Thyroid gland (tissue), 4 donors: ENCODE measurements at places on chromosomes 5 and 9.

DNA sequence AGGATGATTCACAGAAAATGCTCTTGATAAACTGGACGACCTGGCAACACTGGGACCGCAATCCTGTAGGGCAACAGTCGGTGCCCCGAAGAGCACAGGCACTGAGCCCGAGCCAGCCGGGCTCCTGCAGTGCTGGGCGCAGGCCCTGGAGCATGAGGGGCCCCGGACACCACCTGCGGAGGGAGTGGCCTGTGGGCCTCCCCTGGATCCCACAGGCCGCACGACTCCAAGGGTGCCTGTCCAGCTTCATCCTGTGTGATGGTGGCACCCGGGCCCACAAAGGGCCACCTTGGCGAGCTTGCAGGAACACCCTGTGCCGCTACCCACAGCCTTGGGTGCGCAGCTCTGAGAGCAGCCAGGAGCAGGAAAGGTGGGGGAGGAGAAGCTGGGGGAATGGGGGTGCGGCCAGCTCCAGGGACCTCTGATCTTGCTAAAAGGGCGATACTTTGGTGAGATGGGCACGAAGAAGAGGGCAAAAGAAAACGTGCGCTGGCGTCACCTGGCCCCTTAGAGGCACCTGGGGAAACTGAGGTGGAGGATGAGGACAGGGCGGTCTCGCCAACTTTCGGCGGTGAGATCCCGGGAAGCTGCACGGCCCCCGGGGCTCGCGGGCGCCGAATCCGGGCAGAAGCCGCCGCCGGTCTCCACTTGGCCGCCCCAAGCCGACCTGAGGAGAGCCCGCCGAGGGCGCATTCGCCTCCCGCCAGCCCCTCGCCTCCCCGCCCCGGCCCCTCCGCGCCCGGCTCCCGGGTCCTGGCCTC is 722 bp downstream of the TBC1D9B start:
- DNase-seq = peak; percentile 53

DNA sequence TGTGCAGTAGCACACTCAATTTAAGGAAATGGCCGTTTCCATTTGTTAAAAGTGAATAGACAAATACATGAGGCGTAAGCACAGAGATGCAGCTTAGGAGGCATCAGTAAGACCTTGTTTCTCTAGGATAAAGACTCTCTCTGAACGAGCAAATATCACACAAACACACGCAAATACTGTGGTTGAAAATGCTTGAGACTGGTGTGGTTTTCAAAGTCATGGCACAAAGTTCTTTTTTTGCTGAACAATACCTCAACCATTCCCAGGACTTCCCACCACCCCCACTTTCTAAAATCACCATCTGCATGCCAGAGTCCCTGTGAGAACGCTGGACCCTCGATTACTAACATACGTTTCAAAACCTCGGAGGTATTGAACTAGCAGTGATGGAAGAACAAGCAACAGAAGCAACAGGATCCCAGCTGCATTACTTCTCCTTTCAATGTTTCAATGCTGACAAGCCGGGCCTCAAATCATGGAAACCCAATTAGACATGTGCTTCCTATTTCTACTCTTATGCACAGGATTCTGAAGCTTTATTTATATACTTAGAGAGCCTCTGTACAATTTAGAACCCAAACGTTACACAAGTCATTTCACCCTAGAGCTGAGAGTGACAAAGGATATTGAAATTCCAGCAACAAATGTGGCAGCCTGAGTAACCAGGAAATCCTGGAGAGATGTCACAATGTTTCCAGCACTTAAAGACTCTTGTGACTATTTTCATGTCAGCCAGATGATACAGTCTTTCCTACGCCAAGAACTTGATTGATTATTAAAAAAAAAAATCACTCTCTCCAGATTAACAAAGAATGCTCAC is 63.9 kb downstream of the CDC14B start:
- DNase-seq = no peak

- DNase-seq = no peak
Measured at GRCh38 chr9:93890436-93890935, 64.7 kb downstream of the BARX1 start.

DNA sequence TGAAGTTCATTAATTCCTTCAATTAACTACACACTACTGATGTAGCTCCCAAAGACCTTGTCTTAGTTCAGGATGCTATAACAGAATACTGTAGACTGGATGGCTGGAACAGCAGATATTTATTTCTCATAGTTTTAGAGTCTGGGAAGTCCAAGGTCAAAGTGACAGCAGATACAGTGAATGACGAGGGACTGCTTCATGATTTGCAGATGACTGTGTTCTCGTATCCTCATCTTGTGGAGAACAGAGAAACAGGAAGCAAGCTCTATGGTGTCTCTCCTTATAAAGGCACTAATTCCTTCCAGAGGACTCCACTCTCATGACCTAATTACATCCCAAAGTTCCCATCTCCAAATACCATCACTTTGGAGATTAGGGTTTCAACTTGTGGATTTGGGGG is 65.6 kb upstream of the MAP1B start:
- DNase-seq = no peak

DNA sequence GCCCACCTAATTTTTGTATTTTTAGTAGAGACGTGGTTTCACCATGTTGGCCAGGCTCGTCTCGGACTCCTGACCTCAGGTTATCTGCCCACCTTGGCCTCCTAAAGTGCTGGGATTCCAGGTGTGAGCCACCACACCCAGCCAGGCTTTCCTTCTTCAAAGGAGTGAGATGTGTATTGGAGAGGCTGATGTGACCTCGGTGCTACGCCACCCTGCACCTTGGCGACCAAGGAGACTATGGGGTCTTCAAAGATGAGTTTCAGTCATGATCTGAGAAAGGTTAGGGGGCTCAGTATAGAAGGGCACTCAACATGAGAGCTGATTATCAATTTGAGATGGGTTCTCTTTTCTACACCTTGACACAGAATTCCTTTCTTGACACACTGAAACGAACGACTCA is 284.2 kb upstream of the WWC1 start:
- no peak for DNase-seq

- DNase-seq = no peak
Measured at GRCh38 chr5:158903006-158903405, 196.7 kb downstream of the EBF1 start.

- DNase-seq = peak; percentile 83
Measured at GRCh38 chr5:148733601-148734438, 79.5 kb upstream of the HTR4 start.

- DNase-seq = peak; percentile 65
Measured at GRCh38 chr5:96721351-96721977, 59.3 kb downstream of the CAST start.

- DNase-seq = no peak
Measured at GRCh38 chr9:72203205-72203803, 54.1 kb downstream of the GDA start.

- DNase-seq = no peak
Measured at GRCh38 chr5:175162036-175162435, 281.9 kb downstream of the DRD1 start.

GRCh38 chr5:86999951-87000350 is 267.7 kb upstream of the RASA1 start:
- no peak for DNase-seq

- DNase-seq = no peak
Measured at GRCh38 chr5:138542180-138542955, 668 bp downstream of the ETF1 start.

DNA sequence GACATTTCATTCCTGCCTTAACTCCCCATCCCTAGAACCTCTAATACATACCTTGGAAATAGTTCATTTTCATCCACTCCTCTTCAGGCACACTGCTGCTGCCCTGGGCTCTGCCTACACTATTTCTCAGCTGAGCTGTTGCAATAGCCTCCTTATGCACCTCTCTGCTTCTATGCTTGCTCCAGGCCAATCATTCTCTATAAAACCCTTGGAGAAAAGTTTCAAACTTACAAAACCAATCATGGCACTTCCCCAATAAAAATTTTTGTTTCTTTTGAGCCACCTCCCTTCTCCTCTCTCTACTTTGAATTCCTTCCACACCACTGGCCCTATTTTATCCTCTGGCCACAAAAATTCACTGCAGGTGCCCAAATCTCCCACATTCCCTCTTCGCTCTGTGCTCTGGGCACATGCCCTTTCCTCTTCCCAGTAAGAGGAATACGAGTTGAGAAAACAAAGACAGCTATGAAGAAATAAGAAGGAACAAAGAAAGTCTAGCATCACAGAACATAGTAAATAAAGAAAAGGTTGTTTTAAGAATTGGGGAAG is 301.4 kb downstream of the ELAVL2 start:
- DNase-seq = no peak

- DNase-seq = no peak
Measured at GRCh38 chr9:125146247-125146646, 2.9 kb upstream of the SCAI start.

DNA sequence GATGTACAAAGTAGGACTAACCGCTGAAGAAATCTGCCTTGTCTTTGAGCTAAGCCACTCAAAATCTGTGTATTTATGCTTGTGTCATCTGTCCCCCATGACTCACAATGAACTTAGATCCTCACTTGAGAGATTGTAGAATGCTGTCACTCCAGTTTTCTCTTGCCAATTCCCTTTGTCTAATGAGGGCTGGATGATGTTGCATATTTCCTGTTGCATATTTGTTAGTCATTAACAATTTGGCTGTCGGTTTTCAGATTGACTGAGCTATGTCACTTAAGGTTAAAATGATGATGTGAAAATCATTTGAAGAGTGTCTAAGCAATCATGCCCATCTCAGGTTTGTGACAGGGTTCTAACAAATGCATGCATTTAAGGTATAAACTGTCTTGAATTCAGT is 481.7 kb downstream of the CDH10 start:
- DNase-seq = no peak

DNA sequence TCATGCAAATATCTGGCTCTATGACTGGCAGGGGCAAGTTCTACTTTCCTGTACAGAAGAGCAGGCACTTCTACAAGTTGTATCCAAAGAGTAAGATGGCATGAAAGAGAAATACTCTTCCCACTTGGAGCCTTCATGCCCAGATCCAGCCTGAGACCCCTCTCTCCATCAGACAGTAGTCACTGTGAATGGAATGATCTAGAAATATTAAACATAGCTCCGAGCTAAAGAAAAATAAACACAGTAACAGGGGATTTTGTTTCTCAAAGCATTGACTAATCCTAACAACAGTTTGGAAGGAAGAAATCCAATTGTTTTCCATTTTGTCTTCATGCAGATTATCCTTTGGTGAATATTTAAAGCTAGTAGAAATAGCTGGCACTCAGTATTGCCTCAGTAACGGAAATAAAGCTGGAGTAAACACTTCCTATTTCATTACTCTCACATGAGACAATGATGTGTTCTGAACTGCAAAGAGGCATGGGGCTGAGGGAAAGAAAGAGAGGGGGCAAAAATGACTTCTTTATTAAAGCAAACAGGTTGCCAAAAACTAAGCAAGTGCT is 100.0 kb downstream of the SEMA5A start:
- no peak for DNase-seq

GRCh38 chr5:6705959-6706358 is 7.3 kb upstream of the TENT4A start:
- DNase-seq = no peak

DNA sequence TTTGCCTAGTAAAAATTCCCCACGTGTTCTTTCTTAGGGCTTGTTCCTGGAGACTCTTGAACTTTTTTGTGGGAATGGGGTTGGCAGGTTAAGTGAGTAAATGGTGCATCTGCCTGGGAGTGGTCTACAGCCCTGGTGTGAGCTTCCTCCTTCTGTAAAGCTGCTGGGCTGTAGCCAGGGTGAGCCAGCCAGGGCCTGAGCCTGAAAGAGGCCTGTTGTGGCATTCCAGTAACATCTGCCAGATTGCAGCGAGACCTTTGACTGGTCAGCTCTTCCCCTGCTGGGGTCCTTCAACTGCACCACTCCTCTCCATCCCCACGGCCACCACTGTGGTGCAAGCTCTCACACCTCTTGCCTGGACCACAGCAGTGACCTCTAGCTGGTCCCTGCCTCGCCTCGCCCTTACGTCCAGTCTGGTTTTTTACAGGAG is 47.5 kb downstream of the SLC22A5 start:
- peak; percentile 36 for DNase-seq

GRCh38 chr9:116942593-116943061 is 255.5 kb downstream of the TRIM32 start:
- DNase-seq = no peak

GRCh38 chr5:79575996-79576395 is 36.2 kb upstream of the TENT2 start:
- DNase-seq = no peak

GRCh38 chr5:67358186-67358585 is 161.6 kb upstream of the CD180 start:
- DNase-seq = no peak

GRCh38 chr5:74042559-74042958 is 416.6 kb downstream of the ARHGEF28 start:
- DNase-seq = no peak

- DNase-seq = peak; percentile 56
Measured at GRCh38 chr5:143576711-143577484, 173.4 kb upstream of the NR3C1 start.

- DNase-seq = peak; percentile 52
Measured at GRCh38 chr5:180494510-180495181, 467 bp downstream of the CNOT6 start.

- no peak for DNase-seq
Measured at GRCh38 chr9:116423149-116423548, 264.0 kb upstream of the TRIM32 start.

- DNase-seq = no peak
Measured at GRCh38 chr5:36701085-36701698, 94.8 kb downstream of the SLC1A3 start.

DNA sequence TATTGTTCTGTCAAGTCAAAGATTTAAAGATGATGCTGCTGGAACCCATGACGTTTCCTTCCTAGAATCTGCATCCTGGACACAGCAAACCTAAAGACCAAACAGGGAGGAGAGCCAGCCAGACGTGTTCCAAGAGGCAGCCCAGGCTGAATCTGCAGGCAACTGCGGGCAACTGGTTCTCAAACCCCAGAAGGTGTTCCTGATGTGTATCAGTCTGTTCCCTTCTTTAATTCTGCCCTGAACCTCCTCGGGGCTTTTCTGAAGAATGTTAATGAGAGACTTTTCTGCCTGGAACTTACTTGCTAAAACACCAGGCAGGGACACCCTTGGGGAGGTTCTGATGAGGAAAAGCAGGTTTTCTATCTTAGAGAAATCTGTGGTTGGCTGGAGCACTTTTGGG is 132.8 kb upstream of the RETREG1 start:
- no peak for DNase-seq
